ENCODE measurements at places on chromosomes 7 and 10.

DNA sequence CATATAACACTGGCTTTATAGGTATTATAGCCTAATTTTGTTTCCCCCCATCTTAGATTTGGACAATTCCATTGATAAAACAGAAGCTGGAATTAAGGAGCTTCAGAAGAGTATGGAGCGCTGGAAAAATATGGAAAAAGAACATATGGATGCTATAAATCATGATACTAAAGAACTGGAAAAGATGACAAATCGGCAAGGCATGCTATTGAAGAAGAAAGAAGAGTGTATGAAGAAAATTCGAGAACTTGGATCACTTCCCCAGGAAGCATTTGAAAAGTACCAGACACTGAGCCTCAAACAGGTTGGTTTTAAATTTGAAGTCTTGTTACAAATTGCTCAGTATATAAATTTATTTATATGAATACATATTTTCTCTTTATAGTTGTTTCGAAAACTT is 34.1 kb downstream of the SMC3 start:
- no peak for DNase-seq

GRCh38 chr10:98106531-98106930 is 27.9 kb upstream of the R3HCC1L start:
- no peak for DNase-seq

- DNase-seq, result no peak
These were observed 2.1 kb upstream of the ZNF804B start for GRCh38 chr7:88757371-88757770.

- peak; percentile 39 for DNase-seq
These were observed 657 bp upstream of the TMEM178B start for GRCh38 chr7:141073173-141073640.

GRCh38 chr7:105932835-105933477 is 30.1 kb upstream of the CDHR3 start:
- no peak for DNase-seq

DNA sequence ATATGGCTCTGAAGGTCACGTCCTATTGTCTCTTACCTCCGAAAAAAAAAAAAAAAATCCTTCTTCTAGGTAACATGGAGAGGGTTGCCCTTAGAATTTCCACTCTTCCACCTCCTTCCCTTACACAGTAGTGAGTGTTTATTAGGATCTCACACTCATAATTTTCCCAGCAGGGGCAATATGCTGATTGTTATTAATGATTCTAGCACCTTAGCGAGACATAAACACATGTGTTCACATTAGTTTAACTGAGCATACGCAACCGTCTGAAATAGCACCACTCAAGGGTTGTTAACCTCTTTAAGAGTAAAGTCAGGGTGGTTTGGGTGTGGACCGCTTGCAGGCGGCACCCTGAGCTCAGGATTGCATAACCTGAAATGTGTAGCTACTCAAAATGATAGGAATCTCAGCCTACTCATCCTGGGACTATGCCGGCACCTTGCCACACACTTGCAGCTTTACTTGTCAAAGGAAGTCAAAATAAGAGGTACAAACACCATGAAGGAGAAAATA is 52.2 kb downstream of the CPEB3 start:
- no peak for DNase-seq

DNA sequence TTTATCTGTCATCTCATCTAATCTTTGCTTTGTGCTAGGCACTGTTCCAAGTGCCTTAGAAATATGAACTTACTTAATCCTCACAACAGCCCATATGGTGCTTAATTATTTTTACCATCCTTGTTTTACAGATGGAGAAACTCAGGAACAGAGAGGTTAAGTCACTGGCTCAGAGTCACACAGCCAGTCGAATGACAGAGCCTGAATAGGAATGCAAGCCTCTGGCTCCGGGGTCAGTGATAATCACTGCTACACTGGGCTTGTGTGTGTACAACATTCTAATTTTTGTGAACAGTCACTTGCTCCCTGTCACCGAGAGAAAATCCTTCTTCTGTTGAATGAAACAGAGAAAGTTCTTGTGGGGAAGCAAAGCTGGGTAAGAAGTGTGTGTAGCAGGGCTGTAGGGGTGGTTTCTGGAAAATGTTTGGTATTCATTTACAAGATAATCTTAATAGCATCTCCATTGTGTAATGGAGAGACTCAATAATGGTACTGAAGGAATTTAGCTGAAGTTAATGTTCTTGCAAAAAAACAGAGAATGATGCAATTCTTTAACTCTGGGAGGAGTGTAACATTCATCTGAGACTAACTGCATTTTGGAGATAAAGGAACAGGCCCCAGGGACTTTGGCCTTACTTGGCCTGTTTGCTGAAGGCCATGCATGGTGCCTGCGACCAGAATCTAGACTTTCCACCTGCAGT is 290.6 kb downstream of the FRMD4A start:
- no peak for DNase-seq

- peak; percentile 18 for DNase-seq
These were observed 452 bp upstream of the RPP30 start for GRCh38 chr10:90871279-90871765.

DNA sequence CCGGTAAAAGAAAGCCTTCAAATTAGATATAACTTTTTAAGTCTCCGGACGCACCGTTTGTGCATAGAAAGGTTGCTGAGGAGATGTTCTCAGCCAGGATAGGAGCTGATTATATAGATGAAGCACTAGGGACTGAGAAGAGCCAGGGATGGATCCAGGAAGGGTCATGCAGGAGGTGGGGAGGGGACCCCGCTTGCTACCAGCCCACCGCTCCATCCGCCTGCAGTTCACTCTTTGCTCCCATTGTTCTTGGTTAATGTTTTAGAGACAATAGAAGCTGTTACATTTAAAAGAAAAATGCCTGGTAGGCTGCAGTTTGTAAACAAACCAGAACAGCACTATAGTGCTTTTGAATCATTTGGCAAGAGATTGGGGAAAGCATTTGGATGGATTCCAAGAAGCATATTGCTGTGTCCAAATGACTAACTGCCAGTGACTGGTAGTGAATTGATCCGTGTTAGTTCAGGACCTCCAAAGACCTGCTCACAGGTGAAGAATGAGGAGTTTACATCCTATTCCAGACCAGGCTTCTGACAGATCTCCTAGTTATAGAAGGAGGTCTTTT is 175.9 kb upstream of the TAC1 start:
- DNase-seq, result peak; percentile 95

DNA sequence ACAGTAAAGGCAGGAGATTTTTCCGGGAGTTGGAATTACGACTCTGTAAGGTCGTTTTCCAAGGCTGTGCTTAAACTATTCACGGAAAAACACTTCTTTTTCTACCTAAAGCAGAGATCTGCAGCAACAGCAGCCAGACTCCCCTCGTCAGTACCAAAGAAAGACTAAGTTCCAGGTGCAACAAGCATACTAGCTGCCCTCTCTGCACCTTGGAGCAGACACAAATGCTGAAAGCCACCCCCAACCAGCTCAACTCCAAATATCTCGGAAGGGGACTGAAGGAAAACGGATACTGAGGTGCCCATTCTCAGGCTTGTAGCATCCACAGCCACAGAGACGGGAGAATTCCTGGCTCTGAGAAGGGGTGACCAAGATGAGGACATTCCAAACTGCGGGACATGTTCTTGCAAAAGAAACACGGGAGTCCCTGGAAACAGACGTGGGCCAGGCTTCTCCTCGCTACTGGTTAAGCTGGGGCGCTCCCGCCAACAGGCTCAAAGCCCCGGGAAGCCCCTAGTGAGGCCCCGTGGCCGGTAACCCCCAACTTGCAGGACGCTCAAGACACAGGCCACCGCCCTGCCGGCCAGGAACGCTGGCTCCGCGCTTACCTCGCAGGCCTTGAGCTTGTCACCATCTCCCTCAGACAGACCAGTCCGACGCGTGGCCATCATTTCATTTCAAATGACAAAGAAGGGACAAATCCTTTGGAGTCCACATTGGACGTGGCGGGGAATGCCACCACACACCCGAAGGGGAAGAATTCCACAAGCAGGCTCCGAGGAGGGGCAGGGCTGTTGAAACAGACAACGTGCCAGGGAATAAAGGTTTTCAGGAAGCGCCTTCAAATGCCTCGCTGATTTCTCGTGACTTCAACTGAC is 2.2 kb downstream of the ARHGAP21 start:
- no peak for DNase-seq

- DNase-seq, result no peak
These were observed 101.8 kb downstream of the IQUB start for GRCh38 chr7:123432601-123433000.

GRCh38 chr7:2633538-2634266 is 1.9 kb downstream of the TTYH3 start:
- DNase-seq, result no peak

DNA sequence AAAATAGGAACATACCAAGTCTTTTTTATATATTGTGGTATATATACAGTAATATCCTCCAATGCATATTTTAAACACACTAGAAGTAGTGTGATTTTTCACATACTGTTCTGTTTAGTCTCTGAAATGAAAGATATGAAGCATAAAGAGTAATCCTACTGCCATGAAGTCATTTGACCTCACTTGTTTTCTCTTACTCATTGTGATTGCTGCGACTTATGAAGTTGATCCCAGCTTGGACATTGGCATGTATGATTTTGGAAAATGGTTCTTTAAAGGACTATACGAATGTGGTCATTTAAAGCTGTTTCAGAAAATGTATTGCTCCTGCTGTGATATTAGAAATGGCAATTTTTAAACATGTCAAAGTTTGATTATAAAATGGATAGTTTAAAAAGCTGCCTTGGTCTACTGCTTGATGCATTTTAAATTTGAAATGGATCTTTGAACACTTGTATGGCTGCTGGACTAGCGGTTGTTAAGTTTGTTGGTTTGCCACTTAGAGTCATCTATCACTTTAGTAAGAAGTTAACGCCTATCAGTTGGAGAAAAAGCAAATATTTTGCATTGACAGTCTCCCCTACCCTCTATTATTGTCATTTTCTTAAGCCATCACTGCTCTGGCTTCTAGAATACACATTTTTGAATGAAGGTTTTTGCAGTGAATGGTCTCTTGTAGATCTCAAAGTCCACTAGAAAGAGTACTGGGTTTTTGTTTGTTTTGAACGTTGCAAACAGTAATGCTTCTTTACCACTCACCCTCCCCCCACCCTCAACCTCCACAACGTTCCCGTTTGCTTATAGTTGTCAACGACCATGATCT is 881 bp upstream of the PCGF5 start:
- no peak for DNase-seq

GRCh38 chr7:157403646-157404401 is 67.0 kb downstream of the DNAJB6 start:
- no peak for DNase-seq

- no peak for DNase-seq
These were observed 1043.2 kb upstream of the C7orf33 start for GRCh38 chr7:147547252-147547897.
